IMR-90 (cell line): ENCODE measurements at places on chromosomes 12 and 14. TPM values are rescaled to one million over a fixed set of nuclear protein-coding genes. Genes with fewer than 3 reads are reported as not detected.

Gene OR4E2
- total RNA-seq = not detected in 2 replicates

Gene ADAM21
- total RNA-seq = 0.28 and 0.36 TPM in 2 replicates

DNA sequence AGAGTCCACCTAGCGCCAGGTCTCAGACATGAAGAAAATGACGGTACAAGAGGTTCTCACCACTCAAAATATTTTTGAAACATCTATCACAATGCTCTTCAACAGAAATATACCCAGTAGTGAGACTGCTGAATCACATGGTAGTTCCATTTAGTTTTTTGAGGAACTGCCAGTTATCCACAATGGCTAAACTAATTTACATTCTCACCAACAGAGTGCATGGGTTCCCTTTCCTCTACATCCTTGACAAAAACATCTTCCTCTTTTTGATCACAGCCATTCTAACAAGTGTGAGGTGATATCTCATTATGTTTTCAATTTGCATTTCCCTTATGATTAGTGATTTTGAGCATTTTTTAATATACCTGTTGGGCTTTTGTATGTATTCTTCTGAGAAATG, 5.7 kb upstream of the GPR65 start:
- no peaks in the 10 kb centered on the region; the same call in 1 of the 2 replicates for H3K27me3 ChIP-seq
- H3K4me1 ChIP-seq = peaks cover 4% of the 10 kb centered on the region; the same call in 1 of the 2 replicates
- H3K4me3 ChIP-seq = no peak overlapping the region
- no peak overlapping the region for H3K27ac ChIP-seq

DNA sequence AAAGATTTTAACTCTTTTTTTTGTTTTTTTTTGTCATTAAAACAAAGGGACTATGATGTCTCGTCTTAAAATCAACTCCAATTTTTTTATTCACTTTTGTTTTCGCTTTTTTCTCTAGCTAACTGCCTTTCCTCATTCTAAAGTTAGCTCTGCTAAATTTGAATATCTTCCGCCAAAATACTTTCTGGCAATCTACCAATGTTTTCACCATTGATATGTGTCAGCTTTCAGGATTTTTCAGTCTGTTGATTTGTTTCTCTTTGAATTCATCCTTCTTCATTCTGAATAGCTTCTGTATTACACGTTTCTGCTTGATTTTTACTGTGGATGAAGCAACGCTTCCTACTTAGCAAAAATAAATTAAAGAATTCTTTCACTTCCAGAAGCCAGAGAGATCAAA, 38.7 kb upstream of the NOVA1 start:
- H3K4me3 ChIP-seq = no peak overlapping the region
- H3K27me3 ChIP-seq = no peaks in the 10 kb centered on the region
- DNase-seq = no peak
- H3K27ac ChIP-seq = no peak overlapping the region

DNA sequence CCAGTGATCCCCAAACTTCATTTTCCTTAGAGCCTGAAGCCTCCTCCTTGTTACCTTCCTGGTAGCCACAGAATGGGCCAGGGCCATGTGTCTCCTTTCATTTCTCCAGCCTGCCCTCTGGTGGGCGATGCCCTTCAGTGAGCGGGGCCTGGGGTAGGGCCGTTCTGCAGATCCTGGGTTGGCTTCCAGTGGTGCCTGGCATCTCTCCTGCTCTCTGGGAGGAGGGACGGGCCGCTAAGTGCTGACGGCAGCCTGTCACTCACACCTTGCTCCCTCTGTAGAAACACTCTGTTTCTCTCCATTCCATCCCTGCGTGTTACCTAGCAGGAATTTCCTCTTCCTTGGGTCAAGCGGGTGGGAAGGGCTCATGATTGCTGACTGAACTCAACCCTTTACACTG, 232.1 kb downstream of the CACNA1C start:
- peak; percentile 73 for DNase-seq
- peaks cover 44% of the 10 kb centered on the region for H3K4me1 ChIP-seq
- H3K36me3 ChIP-seq = no peaks in the 10 kb centered on the region
- peak overlapping the region; percentile 64 for H3K27ac ChIP-seq

GRCh38 chr14:32044454-32044853, 32.6 kb upstream of the ARHGAP5 start:
- H3K27ac ChIP-seq = no peak overlapping the region
- H3K4me1 ChIP-seq = no peaks in the 10 kb centered on the region
- H3K36me3 ChIP-seq = no peaks in the 10 kb centered on the region
- H3K4me3 ChIP-seq = no peak overlapping the region
- H3K27me3 ChIP-seq = peaks cover 12% of the 10 kb centered on the region

Gene TDRD9
- under 0.01 and 0.18 TPM in 2 replicates for total RNA-seq

GRCh38 chr14:59337141-59337611, 128.0 kb downstream of the GPR135 start:
- H3K27ac ChIP-seq = no peak overlapping the region; the same call in 1 of the 2 replicates
- H3K4me1 ChIP-seq = peaks cover 9% of the 10 kb centered on the region
- no peaks in the 10 kb centered on the region for H3K36me3 ChIP-seq
- no peak for DNase-seq

GRCh38 chr12:51390891-51391282, 319 bp downstream of the GALNT6 start:
- H3K27ac ChIP-seq = no peak overlapping the region; the same call in 1 of the 2 replicates
- DNase-seq = no peak
- H3K36me3 ChIP-seq = no peaks in the 10 kb centered on the region
- H3K27me3 ChIP-seq = no peaks in the 10 kb centered on the region
- H3K4me3 ChIP-seq = peak overlapping the region; percentile 48; the same call in 1 of the 2 replicates
- H3K4me1 ChIP-seq = peaks cover 21% of the 10 kb centered on the region

DNA sequence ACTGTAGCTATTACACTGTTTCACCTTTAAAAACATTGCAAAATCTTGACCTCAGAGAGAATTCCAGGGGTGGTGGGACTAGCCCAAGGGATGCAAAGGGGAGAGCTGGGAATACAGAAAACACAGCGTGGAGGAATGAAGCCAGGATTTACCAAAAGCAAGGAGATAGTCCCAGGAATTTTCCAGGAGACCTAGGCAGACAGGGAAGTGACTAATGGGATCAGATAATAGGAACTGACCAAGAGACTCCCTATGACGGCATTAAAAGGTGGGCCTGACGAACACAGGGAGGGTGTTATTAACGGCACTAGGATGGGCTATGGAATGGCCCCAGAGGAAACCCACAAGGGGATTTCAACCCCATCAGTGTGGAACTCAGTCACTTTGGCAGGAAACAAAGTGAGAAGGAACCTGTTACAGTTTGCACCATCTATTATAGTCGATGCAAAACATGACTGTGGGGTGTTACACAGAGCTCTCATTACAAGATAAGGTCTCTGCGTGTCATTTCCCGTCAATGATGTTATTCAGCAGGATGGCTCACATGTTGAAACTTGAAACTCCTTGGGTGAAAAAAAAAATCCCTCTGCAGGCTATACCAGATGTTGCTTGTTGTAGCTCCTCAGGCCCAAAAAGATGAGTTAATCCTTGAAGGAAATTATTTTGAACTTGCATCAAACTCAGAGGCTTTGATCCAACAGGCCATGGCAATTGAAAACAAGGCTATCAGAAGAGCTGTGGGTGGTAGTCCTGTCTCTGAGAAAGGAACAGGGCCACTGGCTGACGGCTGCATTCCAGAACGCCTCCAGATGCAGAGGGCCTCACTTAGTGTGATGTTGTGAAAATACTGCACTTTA, 58.7 kb downstream of the DRAM1 start:
- no peak overlapping the region for H3K4me3 ChIP-seq
- no peaks in the 10 kb centered on the region for H3K27me3 ChIP-seq
- no peaks in the 10 kb centered on the region for H3K36me3 ChIP-seq
- H3K4me1 ChIP-seq = peaks cover 13% of the 10 kb centered on the region

Gene ACSM4
- not detected in 2 replicates for total RNA-seq

DNA sequence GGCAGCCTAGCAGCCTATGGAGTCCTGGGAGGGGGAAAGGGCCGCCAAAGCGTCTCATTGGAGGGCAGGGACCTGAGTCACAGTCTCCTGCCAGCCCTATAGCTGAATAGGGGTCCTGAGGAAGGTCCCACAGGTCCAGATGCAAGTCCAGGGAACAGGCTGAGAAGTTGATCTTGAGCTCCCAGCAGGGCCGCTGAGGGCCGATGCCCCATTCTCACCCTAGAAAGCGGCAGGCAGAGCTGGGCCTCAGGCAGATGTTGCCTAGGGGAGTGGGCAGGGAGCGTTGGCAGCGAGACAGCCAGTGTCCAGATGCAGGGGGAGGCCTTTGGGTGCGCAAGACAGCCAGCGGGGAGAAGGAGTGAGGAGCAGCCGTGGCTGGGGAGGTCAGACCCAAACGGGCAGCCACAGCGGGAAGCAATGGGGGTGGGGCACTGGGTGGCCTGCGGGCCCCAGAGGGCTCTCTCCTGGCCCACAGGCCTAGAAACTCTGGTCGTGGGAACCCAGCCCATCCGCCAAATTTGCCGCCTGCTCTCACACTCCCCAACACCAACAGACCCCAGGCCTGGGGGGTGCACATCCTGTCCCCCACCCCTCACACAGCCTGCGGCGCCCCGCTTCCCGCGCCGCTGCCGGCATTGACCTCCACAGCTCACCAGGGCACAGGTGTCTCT, 1.1 kb downstream of the HDAC7 start:
- peaks cover 48% of the 10 kb centered on the region for H3K4me1 ChIP-seq
- H3K36me3 ChIP-seq = peaks cover 5% of the 10 kb centered on the region; the same call in 1 of the 2 replicates
- H3K27me3 ChIP-seq = no peaks in the 10 kb centered on the region
- peak overlapping the region; percentile 99 for H3K27ac ChIP-seq

- H3K4me3 ChIP-seq = no peak overlapping the region
- peaks cover 9% of the 10 kb centered on the region for H3K4me1 ChIP-seq
- no peak overlapping the region for H3K27ac ChIP-seq
- no peaks in the 10 kb centered on the region for H3K27me3 ChIP-seq
Measured at GRCh38 chr14:65351493-65352194, 60.9 kb upstream of the FUT8 start.

- no peak for DNase-seq
- H3K4me1 ChIP-seq = no peaks in the 10 kb centered on the region
- H3K27ac ChIP-seq = no peak overlapping the region
- no peaks in the 10 kb centered on the region for H3K27me3 ChIP-seq
Measured at GRCh38 chr12:129258781-129259318, 405.6 kb downstream of the GLT1D1 start.
